ENCODE measurements at places on chromosomes 2 and 18.

- no peak for DNase-seq
Measured at GRCh38 chr18:63617049-63617914, 26.8 kb downstream of the SERPINB4 start.

DNA sequence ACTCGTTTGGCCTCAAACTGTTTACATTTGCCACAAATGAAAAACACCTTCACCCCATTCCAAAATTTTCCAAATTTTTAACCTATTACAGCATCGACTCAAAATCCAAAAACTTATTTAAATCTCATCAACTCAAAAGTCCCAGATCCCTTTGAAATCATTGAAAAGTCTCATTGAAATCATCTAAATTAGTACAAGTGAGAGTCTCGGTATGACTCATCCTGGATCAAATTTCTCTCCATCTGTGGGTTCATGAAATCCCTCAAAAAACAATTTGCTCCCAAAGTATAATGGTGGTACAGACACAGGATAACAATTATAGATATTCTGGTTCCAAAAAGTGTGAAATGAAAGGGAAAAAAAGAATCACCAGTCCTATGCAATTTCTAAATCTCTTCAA, 65.1 kb downstream of the LRP1B start:
- no peak for DNase-seq

DNA sequence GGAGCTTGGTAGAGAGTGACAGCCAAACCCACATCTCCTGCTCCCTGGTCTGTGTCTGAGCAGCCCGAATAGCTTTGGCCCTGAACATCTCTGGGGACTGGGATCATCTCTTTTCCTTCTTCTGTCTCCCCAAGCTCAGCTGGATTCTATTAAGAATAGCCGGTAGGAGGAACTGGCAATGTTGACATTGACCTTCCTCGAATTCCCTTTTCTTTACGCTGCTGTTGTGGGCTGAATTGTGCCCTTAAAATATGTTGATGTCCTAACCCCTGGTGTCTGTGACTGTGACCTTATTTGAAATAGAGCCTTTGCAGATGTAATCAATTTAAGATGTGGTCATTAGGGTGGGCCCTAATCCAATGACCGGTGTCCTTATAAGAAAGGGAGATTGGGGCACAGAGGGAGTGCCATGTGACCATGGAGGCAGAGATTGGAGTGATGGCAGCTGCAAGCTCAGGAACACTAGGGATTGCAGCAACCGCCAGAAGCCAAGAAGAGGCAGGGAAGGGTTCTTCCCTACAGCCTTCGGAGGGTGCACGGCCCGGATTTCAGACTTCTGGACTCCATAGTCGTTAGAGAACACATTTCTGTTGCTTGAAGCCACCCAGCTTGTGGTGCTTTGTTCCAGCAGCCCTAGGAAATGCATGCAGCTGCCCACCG, 5.8 kb upstream of the SFTPB start:
- no peak for DNase-seq

- DNase-seq = no peak
Measured at GRCh38 chr2:25347205-25347815, 5.6 kb upstream of the DNMT3A start.

DNA sequence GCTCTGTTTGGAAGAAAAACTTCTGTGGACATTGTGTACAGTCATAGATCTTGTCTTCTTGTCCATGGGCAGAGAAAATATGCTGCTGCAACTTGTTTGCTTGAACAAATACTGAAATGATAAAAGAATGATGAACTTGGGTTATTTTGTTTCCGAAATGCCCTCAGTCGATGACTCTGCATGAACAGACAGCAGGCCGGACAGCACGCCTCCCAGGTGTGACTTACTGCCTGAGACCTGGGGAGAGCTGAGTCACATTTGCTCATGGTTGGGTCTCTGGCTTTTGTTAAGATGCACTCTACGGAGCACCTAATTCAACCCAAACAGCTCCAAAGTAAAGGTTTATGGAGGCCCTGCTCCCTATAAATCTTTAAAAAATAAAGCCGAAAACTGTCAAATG, 262.5 kb downstream of the ZNF521 start:
- DNase-seq = no peak

- DNase-seq = no peak
Measured at GRCh38 chr2:136282251-136282650, 164.3 kb upstream of the CXCR4 start.

GRCh38 chr2:223601932-223602666, at the start of gene SCG2:
TSS of gene SCG2 (minus strand) at chr2:223602361. CDS start at chr2:223599282, 3,079 bp downstream.
- DNase-seq = peak; percentile 66

DNA sequence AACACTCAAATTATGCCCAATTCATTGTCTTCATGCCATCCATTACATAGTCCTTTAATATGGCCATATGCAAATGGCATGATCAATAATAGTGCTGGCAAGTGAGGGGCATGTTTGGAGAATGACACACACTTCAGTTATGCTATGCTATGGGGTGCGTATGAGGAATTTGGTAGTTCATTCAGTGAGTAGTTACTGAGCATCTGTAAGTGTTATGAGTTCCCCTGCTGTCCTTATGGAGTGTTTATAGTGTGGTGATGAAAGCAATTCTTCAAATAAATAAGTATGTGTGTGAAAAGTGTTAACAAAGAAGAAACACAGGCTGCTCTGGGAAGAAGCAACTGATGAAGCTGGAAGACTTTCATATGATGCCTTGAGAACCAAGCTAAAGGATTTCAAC, 383.7 kb upstream of the SLC14A2 start:
- no peak for DNase-seq

- no peak for DNase-seq
Measured at GRCh38 chr2:189265696-189266320, 86.2 kb upstream of the COL5A2 start.

- peak; percentile 63 for DNase-seq
Measured at GRCh38 chr2:237904831-237905599, 45.6 kb downstream of the RAMP1 start.

GRCh38 chr18:80074697-80075096, 34.4 kb upstream of the ADNP2 start:
- DNase-seq = no peak

- DNase-seq = peak; percentile 50
Measured at GRCh38 chr2:217652761-217653639, 349.8 kb downstream of the TNS1 start.

DNA sequence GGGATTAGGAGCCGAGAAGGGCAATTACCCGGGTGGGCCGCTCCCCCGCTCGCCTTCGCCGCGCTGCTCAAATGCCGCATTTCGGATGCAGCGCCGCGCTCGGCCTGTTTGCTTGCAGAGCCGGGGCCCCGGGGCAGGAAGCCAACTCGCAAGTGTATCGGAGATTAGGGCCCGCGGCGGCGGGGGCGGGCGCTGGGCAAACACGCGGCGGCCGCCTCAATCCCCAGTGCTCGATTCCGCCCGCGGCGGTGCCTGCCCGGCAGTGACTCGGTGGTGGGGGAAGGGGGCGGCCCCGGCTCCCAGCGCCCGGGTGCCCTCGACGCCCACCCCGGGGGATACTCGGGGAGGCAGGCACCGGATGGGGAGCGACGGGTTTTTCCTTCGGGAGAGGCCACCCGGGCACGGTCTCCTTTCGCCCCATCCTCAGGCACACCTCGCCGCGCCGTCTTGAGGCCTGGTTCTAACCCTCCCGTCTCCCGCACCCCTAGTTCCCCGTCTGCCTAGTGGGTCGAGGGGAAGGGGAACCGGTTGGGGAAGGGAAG, 26.6 kb upstream of the NOTO start:
- DNase-seq = peak; percentile 38

DNA sequence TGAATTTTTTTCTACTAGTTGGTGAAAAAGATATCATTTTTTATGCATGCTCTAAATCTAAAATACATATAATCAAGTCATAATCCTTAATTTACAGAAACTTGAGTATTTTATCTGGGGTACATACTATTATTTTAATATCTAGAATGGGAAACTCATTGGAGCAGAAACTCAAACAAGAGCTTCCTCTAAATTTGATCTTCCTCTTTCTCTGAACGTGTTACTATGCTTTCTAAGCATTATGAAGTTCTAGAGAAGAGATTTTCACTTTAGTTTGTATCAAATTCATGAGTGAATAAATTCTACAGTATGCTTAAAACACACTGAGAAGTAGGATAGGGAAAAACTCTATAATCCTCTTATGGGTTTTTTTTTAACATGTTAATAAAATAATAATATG, 20.6 kb upstream of the SLC38A11 start:
- DNase-seq = no peak

- no peak for DNase-seq
Measured at GRCh38 chr2:205511221-205511620, 171.1 kb upstream of the NRP2 start.

DNA sequence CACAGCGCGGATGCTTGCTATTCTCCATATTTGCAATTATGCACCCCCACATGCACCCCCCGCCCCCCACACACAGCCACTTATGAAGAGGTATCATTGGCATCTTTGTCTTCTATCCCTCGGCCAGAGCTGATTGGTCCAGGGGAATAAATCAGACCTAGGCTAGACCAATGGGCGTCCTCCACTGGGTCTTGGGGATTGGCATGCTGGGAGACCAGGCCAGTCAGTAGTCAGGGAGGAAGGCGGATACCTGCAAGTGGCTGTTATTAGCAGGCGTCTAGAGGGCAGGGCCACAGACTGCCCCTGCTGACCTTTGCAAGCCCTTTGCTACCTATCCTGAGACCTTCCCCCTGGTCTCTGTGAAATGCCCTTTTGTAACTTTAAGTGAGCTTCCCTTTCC, 30.0 kb downstream of the ATOH8 start:
- DNase-seq = no peak

GRCh38 chr2:223696719-223697118, 94.6 kb upstream of the SCG2 start:
- DNase-seq = no peak

- no peak for DNase-seq
Measured at GRCh38 chr2:230328155-230328458, 1.1 kb downstream of the SP140L start.

DNA sequence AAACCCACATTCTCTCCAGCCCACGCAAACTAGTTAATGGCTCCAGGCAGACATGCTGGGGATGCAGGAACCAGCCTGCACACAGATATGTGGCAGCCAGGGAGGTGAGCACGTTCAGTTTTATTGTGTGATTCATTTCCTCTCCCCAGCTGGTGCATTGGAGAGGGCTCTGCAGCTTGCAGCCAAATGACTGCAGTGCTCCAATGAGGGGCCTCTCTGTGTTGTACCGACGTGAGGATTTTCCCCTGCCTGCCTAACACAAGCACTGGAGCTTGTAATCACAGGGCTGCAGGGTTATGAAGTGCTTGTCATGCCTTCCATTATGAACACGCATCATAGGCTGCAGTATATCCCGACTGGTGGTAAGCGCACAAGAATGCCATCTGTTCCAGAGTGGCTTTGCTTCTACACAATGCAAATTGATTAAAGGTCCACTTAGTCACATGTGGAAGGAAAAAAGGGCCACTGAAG, 92.3 kb upstream of the THUMPD2 start:
- no peak for DNase-seq

GRCh38 chr2:161557538-161557937, 66.7 kb upstream of the SLC4A10 start:
- DNase-seq = no peak

GRCh38 chr18:35172451-35173035, 68.3 kb upstream of the ZNF397 start:
- no peak for DNase-seq

- DNase-seq = no peak
Measured at GRCh38 chr2:216653093-216653799, 20.0 kb downstream of the IGFBP2 start.

- no peak for DNase-seq
Measured at GRCh38 chr2:10477443-10478297, 29.5 kb upstream of the ODC1 start.

- no peak for DNase-seq
Measured at GRCh38 chr18:47251289-47252120, at the start of gene SKOR2. TSS of gene SKOR2 (minus strand) at chr18:47251660. CDS start at chr18:47249183, 2,477 bp downstream.

- DNase-seq = no peak
Measured at GRCh38 chr18:25621682-25622081, 269.7 kb upstream of the ZNF521 start.

- DNase-seq = no peak
Measured at GRCh38 chr2:131055169-131056065, 37.8 kb downstream of the FAM168B start.

DNA sequence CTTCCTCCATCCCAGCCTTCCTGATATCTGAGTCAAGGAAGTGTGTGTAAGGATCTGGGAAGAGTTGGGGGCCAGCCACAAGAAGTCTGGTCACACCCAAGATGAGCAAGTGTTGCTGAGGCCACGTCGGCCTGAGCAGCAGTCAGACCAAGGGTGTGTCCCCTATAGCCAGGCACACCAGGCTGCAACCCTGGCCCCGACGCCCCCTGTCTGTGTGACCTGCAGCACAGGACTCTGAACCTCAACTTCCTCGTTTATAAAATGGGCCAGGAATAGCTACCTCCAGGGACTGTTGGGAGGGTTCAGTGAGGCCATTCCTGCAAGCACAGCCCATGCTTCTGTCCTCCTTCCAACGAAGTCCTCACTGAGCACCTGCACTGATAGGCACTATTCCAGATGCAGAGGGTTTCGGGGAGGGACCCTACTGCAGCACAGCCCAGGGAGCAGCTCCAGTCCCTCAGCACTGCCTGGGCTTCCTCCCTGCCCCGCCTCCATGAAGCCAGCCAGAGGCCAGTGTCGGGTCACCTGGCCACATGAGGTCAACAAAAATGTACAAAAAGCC, 13.3 kb downstream of the LIMS2 start:
- no peak for DNase-seq

DNA sequence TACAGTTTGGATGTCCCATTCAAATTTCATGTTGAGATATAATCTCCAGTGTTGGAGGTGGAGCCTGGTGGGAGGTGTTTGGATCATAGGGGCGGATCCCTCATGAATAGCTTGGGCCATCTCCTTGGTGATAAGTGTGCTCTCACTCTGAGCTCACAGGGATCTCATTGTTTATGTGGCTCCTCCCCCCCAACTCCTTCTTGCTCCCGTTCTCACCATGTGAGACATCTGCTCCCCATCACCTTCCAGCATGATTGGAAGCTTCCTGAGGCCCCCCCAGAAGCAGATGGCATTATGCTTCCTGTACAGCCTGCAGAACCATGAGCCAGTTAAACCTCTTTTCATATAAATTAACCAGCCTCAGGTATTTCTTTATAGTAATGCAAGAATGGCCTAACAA, 3.0 kb upstream of the INPP1 start:
- no peak for DNase-seq

DNA sequence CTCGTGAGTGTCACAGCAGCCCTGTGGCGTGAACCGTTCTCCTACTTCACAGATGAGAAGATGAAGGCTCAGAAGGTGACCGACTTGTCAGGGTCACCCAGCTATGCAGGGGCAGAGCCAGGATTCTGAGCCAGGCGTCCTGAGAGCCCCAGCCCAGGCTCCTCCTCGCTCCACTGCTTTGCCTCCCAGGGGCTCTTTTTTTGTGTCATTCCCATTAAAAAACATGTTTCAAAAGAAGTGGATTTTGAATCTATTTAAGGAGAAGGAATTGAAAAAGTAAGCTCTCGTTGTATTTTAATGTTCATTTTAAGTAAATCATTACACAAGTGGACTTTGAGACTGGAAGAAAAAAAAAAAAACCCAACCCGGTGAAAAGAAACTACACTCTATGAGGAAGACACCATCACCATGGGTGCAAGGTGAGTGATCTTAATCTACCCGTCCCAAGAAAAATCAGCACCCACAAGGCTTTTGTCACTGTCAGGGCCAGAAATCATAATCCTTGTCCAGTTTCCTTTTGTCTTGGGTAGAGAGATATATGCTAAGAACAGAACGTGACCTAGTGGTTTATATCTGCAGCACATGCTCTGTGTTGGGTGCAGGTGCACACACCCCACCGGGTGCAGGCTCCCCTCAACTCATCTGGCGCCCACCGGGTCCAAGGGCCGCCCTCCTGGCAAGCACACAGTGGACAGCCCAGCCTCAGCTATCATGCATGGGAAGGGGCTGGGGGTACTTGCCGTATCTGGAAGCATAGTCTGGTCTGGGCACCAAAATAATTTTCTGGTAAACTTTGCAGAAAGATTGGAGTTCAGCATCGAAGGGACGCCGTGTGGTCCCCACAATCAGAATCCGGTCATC, 73.5 kb upstream of the ASB18 start:
- no peak for DNase-seq
